ENCODE measurements at places on chromosomes 2 and 18.
A peak's percentile ranks its signal among the peaks of the same experiment; 100 is the strongest.

- no peak for DNase-seq
Measured at GRCh38 chr2:72340665-72341064, 193.0 kb upstream of the CYP26B1 start.

GRCh38 chr2:108404784-108405397, 27.1 kb downstream of the SULT1C4 start:
- DNase-seq: no peak

DNA sequence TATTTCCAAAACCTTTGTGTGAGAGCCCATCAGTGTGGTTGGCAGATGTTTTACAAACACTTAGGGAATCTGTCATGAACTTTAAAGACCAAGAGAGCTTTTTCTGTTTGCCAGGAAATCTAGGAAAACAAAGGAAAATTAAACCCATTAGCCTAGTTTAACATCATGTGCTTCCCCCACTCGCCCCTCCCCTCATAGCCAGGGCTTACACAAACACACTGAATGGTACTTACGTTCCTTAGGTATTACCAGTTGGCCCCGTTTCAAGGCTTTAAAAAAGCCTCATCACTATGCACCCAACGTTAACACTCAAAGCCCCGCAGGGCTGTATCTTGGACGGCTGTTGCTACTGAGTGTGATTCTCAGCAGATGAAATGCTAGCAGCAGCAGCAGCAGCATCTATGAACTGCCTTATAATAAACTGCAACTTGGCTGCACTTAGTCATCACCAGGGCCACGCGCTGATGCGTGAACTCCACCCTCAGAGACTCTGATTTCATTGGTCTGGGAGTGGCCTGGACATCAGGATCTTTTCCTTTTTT, 20.1 kb upstream of the TTC39C start:
- DNase-seq: peak; percentile 61

- DNase-seq: no peak
Measured at GRCh38 chr18:59468821-59469220, 109.8 kb upstream of the LMAN1 start.

DNA sequence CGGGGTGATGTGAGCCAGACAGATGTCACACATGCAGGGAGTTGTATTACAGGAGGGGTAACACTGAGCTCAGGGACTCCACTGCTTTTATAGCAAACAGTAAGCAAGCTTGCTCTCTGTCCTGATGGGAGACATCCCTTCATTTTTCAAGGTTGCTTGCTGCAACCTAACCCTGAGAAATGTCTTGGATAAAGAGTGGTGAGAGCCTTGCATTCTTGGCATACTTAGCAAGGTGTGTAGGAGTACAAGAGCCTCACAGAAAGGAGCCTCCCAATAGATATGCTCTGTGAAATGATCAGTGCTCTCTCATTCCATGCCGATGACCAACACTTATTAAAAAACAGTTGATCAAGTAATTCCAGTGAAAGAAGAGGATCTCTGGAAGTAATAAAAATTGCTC, 8.1 kb downstream of the PFN4 start:
- no peak for DNase-seq

DNA sequence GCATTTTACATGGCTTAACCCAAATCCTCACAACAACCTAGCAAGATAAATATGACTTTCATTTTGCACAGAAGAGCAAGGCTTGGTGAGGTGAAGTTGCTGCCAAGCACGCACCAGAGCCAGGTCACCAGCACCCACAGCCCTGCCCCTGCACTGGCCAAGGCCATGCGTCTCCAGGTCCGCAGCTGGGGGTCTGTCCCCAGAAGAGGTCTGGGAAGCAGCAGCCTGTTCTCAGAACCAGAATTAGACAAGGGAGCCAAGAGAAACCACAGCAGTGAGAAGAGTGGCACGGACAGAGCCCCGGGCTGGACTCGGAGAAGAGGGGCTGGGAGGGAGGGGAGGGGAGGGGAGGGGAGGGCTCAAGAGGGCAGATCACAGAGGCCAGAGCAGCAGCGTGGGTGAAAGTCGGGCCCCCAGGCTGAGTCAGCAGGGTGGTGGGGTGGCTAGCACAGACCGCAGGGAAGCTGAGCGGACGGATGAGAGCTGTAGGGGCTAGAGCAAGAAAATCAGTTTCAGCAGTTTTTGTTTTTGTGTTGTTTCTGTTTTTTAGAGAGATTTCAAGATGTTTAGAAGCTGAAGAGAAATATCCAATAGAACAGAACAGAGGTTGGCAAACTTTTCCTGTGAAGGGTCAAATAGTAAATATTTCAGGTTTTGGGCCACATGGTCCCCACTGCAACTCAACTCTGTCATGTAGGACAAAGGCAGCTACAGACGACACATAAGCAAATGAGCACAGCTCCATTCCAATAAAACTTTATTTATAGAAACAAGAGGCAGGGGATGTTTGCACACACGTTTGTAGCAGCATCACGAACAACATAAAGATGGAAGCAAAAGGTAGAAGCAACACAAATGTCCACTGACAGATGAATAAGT, 7.4 kb upstream of the MTERF4 start:
- no peak for DNase-seq

DNA sequence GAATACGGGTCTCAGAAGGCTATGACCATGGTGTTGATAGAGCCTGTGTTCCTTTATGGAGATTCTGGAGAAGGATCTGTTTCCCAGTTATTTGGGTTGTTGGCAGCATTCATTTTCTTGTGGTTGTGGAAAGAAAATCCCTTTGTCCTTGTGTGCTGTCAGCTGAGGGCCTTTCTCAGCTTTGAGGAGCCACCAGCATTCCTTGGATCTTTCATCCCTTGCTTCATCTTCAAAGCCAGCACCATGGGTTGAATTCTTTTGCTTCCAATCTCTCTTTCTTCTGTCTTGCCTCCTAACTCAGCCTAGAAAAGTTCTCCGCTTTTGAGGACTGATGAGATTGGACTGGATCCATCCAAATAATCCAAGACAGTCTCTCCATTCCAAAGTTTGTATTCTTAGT, 103.2 kb upstream of the MMADHC start:
- no peak for DNase-seq

DNA sequence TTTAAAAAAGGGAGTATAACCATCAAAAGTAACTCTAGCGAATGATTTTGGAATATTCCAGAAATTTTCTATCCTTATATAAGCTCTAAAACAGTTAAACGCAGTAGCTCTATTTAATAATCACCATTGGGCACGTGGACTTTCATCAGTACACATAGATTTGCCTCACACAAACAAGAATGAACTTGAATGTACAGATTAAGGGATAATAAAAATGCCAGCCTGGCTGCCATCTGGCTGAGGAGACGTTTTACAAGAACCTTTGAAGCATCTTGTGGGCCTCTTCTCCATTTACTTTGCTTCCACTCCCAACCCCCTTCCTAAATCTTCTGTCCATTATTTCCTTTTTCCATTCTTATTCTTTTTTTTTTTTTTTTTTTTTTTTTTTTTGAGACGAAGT, 47.2 kb downstream of the AGAP1 start:
- DNase-seq: no peak

DNA sequence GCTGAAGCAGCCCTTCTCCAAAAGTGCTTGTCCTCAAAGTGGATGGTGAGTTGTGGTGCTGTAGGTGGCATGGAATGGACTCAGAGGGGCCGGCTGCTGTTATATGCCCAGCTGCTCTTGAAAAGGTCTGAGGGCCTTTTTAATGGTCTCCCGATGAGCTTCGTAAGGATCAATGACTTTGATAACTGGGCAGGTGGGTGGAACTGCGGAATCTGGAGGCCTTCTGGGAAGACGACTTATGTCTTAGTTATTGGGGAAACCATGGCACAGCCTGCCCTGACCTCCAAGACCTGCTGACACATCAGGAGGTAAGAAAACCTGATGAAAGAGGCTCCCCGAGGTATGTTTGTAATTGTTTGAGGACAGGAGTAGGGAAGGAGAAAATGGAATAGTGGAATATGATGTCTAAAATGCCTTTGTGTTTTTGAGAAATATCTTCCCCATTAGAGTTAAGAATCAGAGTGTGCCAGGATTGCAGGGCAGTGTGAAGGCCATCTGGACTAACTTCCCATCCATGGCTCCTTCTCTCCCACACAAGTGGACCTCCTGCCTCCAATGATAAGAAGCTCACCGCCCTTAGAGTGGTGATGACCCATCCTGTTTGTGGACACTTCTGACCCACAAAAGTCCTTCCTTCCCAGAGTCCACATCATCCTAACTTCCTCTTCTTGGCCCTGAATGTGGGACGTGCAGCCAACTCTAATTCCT, 236.1 kb downstream of the FHOD3 start:
- DNase-seq: no peak

GRCh38 chr18:13530879-13531387, 195.4 kb downstream of the FAM210A start:
- peak; percentile 61 for DNase-seq

GRCh38 chr2:199308567-199308966, 149.2 kb downstream of the SATB2 start:
- no peak for DNase-seq

DNA sequence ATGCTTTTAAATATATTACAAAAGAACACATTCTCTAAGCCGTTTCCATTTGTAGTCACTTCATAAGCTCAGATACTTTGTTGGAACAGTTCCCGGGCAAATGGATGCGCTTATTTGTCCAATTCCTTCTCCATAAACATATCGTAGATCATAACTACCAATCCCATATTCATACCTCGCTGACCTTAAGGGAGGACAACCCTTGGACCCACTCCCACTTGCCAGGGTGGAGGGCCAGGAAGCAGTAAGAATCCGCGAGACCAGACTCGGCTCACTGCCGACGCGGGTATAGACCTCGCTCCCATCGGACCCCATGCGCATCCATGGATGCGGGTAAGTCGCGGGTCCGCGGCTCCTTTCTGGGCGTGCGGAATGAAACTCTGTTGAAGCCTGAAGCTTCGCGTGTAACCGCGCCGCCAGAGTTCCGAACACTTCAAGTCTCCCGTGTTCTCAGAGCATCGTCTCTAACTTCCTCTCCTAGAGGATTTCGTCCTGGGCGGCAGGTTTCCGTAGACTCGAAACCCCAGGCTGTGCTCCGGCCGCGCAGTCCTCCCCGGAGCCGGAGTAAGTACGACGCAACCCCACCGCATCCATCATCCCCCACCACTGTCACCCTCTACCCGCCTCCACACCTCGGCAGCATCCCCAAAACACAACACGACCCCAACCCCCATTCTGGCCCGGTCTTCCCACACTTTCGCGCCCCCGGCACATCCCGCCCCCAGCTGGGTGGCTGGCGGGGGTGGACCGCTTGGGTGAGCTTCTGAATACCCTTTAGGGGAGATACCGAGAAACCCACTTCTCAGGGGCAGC, 1.1 kb downstream of the DSC3 start:
- peak; percentile 44 for DNase-seq

GRCh38 chr2:113036763-113037162, 15.9 kb downstream of the IL36B start:
- DNase-seq: no peak

DNA sequence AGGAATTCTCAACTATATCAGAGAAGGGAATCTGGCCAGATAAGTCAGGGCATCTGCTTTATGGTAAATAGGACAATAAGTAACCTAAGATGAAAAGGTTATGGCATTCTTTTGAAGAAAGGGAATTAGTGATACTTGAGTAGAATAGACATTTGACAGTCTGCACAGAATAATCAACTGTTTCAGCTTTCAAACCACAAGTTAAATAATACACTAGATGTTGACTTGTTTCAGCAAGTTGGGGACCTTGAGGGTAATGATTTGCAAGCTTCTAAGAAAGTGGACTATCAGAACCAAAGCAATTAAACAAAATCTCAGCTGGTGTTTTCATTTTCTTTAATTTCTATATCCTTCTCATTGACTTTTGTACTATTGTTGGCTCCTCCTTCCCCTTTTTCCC, 54.5 kb downstream of the SLC39A10 start:
- no peak for DNase-seq

DNA sequence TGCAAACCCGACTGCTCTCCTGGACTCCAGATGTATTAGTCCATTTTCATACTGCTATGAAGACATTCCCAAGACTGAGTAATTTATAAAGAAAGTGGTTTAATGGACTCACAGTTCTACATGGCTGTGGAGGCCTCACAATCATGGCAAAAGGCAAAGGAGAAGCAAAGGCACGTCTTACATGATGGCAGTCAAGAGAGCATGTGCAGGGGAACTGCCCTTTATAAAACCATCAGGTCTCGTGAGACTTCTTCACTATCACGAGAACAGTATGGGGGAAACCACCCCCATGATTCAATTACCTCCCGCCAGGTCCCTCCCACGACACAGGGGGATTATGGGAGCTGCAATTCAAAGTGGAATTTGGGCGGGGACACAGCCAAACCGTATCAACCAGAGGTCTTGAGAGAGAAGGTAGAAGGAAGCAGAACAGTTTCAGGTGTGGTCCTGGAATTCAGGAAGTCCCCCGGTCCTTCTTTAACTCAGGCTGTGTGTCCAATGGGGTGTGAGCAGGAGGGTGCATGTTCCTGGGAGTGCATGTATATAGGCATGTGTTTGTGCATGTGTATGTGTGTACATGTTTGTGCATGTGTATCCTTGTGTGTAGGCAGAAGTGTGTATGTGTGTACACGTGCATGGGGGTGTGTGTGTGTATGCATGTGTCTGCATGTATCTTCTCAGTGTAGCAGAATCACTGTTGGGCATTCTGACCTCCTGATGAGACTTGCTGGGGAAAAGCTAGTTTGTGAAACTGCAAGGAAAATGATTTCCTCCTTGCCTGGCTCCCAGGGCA, 46.2 kb downstream of the GREB1 start:
- DNase-seq: no peak

GRCh38 chr2:102735416-102736109, 26.3 kb upstream of the TMEM182 start:
- DNase-seq: no peak

DNA sequence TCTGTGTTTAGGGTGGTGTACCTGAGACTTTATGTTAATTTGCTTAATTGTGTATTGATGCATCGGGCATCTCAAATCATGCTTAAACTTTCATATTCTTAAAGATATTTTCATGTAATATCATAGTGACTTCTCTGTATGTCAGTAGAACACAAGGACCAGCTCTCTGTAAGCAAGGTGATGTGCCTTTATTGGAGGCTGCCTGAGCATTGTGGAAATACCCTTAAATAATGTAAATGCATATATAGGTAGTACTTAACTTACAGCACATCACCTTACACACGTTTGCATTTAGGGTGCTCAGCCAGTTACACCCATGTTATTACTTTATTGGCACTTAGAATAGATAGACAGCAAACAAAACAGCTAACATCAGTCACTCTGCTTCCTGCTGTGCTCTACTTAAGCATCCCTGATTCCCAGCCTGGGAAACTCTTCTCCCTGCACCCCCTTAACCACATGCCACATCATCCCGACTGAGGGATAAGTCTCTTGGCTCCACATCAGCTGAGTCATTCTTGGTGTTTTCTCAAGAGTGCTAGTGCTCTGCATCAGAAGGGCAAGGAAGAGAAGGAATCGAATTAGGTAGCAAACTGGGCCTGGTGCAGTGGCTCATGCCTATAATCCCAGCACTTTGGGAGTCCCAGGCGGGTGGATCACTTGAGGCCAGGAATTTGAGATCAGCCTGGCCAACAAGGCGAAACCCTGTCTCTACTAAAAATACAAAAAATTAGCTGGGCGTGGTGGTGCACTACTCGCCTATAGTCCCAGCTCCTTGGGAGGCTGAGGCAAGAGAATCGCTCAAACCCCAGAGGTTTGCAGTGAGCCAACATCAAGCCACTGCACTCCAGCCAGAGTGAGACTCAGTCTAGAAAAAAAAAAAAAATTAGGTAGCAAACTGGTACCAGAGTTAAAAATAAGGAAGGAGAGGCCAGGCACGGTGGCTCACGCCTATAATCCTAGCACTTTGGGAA, 108.7 kb downstream of the MAP3K20 start:
- no peak for DNase-seq

Data from lower lobe of right lung (tissue), 2 donors.